WTC11 (cell line): ENCODE measurements at places on chromosomes 6 and 20. TPM values are rescaled to one million over a fixed set of nuclear protein-coding genes. Genes with fewer than 3 reads are reported as not detected.

DNA sequence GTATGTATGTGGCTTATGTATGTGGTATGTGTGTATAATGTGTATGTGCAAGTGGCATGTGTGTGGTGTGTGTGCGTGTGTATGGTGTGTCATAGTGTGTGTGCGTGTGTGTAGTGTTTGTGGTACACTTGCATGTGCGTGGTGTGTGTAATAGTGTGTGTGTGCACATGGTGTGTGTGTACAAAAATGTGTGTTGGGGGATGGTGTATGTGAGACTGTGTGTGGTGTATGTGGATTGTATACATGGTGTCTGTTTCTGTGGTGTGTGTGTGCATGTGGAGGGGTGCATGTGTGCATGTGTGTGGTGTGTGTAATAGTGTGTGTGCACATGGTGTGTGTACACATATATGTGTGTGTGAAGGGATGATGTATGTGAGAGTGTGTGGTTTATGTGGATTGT lies 21.5 kb downstream of the MAFB start:
- no peak for DNase-seq

GRCh38 chr6:92647630-92648029 lies 771.7 kb downstream of the EPHA7 start:
- DNase-seq = no peak

DNA sequence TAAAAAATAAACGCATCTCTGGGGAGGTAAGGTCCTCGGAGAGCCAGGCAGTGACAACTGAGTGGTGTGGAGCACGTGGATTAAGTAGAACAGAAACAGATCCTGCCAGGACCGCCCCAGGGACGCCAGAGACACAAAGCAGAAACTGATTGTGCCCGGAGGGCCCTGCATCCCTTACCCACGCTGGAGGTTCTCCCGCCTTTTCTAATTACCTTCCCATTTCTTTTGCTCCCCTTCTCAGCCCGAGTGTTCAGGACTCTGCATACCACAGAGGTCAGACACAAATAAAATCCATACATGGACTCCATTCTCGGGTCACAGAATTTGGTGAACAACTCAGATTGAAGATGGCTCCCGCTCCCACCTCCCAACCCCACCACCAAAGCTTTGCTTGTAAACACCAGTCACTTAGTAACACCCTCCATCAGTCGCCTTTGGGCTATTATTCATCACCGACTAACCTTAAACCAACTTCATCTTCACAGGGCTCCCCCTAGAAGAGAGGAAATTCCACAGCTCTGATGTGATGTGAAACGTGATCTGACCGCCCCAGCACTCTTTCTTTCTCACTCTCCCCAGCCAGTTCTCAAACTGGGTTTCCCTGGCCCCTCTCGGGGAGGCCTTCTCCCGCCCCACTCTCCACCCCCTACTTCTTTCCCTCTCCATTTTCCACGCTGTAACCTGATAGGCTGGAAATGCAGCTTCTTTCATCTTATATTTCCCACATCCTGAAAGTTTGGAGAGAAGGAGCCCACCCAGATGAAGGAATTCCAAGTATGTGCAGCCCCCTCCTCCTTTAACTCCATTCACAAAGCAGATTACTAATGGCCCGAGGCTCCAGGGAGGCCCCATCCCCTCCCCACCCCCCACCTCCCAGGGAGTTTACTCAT lies 32.5 kb upstream of the PIM1 start:
- peak; percentile 81 for DNase-seq

GRCh38 chr20:17896771-17897369 lies 71.7 kb downstream of the SNX5 start:
- DNase-seq = no peak

DNA sequence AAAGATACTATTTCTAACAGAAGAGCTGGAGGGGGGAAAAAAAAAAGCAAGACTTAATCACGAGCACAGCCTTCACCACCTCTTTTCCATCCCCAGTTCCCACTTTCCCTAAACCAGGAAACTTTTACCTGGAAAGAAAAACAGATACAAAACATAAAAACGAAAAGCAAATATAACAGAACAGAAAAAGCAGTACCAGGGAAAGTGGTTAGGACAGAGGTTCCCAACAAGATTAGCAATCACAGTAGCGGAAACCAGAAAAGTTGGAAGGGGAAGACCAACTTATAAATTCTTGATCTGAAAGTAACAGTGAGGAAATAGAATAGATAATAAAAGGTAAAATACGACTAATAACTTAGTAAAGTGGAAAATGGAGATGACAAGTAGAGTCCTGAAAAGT lies 1.2 kb downstream of the DDX39B start:
- no peak for DNase-seq

- no peak for DNase-seq
These were observed 24.4 kb downstream of the MYLIP start for GRCh38 chr6:16153211-16153820.

GRCh38 chr6:88445188-88445965 lies 279.2 kb upstream of the CNR1 start:
- DNase-seq = no peak

DNA sequence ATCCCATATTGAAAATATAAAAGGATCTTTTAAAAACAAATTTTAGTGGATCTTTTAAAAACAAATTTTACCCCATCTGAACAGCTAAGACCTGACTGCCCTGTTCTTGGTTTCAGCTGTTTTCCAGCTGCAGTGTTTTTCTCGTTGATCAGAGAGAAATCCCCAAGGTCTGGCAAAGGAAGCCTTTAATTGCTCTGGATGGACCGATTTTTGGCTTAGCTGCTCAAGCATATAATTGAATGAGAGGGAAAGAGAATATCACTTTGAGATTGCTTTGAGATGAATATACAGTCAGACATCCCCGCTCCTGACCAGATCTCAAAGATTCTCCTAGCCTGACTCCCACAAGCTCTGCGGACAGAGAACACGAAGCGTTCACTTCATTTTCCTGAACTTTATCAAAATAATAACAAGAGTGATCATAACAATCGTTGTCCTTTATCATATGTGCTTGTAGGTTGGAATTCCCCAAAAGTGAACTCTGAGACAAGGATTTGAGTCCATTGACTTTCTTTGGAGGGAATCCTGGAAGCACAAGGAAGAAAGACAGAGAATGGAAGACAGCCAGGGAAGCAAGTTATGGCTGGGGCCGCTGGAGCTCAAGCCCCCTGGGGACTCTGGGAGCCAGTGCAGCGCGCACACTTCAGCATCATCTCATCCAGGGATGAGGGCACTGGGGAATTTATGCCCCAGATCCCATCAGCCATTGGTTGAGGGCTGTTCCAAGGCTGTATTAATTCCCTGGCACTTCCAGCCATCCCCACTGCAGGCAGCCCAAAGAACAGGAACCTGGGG lies 101.3 kb downstream of the SNX5 start:
- DNase-seq = no peak

- no peak for DNase-seq
These were observed 41.9 kb upstream of the LRRC1 start for GRCh38 chr6:53752856-53753255.

DNA sequence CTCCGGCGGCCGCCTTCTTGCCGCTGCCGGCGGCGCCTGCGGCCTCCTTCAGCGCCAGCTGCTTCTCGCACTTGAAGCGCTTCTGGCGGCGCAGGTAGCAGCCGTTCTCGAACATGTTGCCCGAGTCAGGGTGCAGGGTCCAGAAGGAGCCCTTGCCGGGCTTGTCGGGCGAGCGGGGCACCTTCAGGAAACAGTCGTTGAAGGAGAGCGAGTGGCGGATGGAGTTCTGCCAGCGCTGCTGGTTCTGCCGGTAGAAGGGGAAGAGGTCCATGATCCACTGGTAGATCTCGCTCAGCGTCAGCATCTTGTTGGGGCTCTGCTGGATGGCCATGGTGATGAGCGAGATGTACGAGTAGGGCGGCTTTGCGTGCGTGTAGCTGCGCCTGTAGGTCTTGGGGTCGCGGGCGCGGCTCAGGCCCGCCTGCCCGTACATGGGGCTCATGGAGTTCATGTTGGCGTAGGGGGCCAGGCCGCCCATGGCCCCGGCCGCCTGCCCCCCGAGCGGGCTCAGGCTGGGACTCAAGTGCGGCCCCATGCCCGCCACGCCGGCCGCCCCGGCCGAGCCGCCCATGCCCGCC lies 1.9 kb downstream of the FOXA2 start:
- peak; percentile 37 for DNase-seq

- DNase-seq = peak; percentile 80
These were observed 82.3 kb upstream of the RIPOR2 start for GRCh38 chr6:25017932-25018567.

DNA sequence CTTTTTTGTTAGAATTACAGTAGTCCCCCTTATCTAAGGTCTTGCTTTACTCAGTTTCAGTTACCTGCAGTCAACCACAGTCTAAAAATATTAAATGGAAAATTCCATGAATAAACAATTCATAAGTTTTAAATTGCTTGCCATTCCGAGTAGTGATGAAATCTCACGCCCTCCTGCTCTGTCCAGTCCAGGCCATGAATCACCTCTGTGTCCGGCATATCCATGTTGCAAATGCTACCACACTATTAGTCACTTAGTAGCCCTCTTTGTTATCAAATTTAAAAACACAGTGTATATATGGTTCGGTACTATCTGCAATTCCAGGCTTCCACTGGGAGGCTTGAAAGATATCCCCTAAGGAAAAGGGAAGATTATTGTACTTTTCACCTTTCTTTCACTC lies 164.6 kb upstream of the FAM83B start:
- DNase-seq = no peak

- DNase-seq = no peak
These were observed 261.5 kb downstream of the EYA4 start for GRCh38 chr6:133502441-133503335.

DNA sequence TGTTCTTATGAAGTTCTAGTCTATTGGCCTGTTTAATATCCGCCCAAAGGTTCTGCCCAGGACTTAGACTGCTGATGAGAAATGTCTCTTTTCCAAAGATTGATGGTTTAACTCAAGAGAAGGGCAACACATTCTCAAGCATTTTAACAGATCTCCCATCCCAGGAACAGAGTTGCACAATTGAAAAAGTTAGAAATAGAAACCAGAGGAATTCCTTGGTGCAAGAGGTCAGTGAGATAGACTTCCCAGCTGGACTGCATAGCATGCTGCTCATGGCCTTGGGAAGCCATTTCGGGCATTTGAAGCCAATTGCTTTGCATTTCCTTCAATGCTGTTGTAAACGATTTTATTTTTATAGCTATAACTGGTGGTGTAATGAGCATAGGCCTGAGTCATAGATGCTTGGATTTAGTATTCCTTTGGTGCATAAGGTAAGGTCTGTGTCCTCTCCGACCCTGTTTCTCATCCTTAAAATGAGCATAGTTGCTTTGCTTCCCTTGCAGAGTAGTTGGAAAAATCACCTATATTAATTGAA lies 292.2 kb upstream of the JAG1 start:
- DNase-seq = no peak

GRCh38 chr20:4082406-4083097 lies 67.2 kb upstream of the RNF24 start:
- peak; percentile 57 for DNase-seq

DNA sequence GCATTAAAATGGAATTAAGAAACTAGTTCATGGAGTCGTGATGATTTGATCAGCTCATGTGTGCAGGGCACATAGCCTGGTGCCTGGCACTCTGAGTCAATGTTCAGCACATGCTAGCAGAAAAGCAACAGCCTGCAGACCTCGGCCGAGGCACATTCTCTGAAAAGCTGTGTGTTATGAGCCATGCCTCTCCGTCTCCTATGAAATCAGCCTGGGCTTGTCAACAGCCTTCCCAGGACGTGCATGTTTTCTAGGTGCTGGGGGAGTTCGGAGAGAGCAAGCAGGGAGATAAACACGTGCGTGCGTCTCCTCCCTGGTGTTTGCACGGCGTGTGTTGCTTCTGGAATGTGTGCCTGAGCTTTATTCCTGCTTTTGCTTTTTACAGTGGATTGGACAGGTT lies 207.8 kb upstream of the KCNG1 start:
- no peak for DNase-seq

- DNase-seq = no peak
These were observed 8.9 kb downstream of the SNHG17 start for GRCh38 chr20:38426006-38426897.

DNA sequence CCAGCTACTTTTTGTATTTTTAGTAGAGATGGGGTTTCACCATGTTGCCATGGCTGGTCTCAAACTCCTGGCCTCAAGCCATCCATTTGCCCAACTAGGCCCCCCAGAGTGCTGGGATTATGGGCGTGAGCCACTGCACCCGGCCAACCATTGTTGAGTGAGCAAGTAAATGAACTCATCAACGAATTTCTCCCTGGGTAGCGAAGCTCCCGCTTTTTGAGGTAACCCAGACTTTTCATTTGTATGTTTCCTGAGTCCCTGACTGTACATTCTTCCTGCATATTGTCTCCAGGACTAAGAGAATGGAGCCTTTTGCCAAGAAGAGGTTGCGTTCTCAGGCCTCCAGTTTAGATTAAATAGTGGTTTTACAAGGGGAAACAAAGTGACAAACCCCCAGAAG lies 36.4 kb downstream of the RIPOR3 start:
- no peak for DNase-seq

GRCh38 chr20:57092112-57092899 lies 174.1 kb downstream of the BMP7 start:
- peak; percentile 84 for DNase-seq

- peak; percentile 96 for DNase-seq
These were observed at the start of gene PSMB8 for GRCh38 chr6:32843979-32844838. PSMB8 (minus strand) TSS chr6:32844047; CDS start chr6:32843996, 51 bp downstream.

GRCh38 chr6:166502453-166502852 lies 84.0 kb downstream of the RAMACL start:
- no peak for DNase-seq

DNA sequence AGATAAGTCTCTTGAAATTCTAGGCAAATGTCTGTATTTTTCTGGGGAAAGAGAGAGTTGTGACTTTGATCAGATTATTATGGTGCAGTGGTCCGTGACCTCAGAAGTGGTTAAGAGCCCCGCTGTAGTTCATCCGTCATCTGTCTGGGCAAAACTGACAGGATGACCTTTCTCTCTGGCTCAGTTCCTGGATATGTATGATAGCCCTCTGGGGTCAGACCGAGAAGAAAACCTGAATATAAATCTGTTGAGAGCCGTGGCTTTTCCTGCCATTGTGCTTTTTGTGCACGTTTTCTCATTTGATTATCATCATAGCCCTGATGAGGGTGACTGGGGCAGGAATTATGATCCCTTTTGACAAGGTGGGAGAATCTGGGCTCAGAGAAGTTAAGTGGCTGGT lies 26.5 kb downstream of the GHRH start:
- DNase-seq = no peak

GRCh38 chr6:169302716-169303115 lies 49.1 kb upstream of the THBS2 start:
- DNase-seq = no peak

Gene ZBP1
- total RNA-seq = not detected in 3 replicates

Gene PTCHD4
- 0.69 to 1.6 TPM (median 1.0 TPM) in 3 replicates for total RNA-seq

Gene TOMM34
- total RNA-seq = 35.9 to 37.7 TPM (median 36.7 TPM) in 3 replicates

Gene NPBWR2
- not detected in 3 replicates for total RNA-seq

Gene C20orf96
- total RNA-seq = 22.1 to 30.3 TPM (median 27.8 TPM) in 3 replicates

Gene C6orf132
- total RNA-seq = 38.1 to 52.6 TPM (median 38.2 TPM) in 3 replicates
